RWPE2 (cell line): ENCODE measurements at places on chromosomes 7 and 10.

GRCh38 chr10:70775679-70776454, 9.3 kb downstream of the TBATA start:
- DNase-seq, result no peak

GRCh38 chr7:66583490-66584110, 45.1 kb upstream of the KCTD7 start:
- DNase-seq, result no peak

DNA sequence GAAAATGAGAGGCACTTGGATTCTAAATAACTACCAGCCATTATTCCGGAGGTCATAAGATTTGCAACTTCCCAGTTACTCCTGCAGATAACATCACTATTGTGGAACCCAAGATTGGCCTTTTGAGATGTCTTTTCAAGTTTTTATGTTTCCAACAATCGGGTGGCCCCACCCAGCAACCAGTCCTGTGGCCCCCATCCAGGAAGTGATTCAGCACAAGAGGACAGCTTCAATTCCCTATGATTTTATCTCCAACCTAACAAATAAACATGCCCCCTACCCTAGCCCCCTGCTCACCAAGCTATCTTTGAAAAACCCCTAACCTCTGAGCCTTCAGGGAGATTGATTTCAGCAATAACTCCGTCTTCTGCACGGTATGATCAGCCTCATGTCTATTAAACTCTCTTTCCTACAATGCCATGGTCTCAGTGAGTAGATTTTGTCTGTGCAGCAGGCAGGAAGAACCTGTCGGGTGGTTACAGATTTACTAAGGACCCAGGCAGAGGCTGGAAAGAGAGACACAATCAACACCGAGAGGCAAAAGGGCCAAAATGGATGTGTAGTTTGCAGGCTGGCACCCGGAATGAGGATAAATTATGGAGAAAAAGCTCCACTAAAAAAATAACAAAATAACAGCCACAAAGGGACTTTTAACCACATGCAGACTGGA, 83.9 kb upstream of the UNC5B start:
- DNase-seq, result no peak

GRCh38 chr7:106887421-106887820, 22.3 kb downstream of the PIK3CG start:
- no peak for DNase-seq

- no peak for DNase-seq
Observed at GRCh38 chr7:136617176-136617575, 251.3 kb upstream of the CHRM2 start.

DNA sequence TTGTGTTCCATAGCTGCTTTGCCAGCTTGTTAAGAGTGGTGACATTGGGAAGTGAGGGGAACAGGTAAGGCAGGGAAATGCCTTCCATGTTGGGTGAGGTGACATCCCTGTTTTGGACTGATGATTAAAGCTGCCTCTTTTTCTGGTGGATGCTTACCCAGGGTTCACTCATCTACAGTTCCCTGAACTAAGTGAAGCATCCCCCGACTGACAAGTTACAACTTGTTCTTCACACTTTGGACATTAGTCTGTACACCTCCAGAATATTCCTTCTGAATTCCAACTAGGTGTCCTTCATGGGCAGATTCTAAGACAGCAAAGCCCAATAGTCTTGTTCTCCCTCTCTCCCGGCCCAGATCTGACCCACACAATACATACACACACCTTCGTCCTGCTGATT, 63.4 kb downstream of the HDAC9 start:
- no peak for DNase-seq

DNA sequence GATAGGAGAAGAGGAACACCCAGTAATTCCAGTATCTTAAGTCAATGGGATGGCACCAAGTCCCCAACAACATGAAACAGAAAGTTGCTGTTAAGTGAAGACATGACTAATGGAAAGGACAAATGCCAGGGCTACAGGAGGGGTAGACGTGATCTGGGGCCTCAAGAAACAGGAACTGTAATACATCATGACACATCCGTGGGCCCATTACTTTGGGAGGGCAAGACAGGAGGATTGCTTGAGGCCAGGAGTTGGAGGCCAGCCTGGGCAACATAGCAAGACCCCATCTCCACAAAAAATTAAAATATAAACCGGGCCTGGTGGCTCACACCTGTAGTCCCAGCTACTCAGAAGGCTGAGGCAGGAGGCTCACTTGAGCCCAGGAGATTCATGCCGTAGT, 408.6 kb upstream of the PRKCQ start:
- no peak for DNase-seq

DNA sequence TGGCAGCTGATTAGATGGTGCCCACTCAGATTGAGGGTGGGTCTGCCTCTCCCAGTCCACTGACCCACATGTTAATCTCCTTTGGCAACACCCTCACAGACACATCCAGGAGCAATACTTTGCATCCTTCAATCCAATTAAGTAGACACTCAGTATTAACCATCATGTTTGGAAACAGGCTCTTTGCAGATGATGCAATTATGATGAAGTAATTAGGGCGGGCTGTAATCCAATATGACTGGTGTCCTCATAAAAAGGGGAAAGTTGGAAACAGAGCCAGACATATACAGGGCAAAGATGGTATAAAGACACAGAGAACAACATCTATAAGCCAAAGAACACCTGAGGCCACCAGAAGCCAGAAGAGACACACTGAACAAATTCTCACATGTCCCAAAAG, 658.6 kb downstream of the CCSER2 start:
- DNase-seq, result no peak

GRCh38 chr10:8044908-8045725, 9.4 kb upstream of the GATA3 start:
- DNase-seq, result no peak

GRCh38 chr7:44078521-44078920, 3.8 kb downstream of the POLM start:
- no peak for DNase-seq
